ENCODE measurements at places on chromosomes 13 and 19. TPM values are rescaled to one million over a fixed set of nuclear protein-coding genes. Genes with fewer than 3 reads are reported as not detected.

GRCh38 chr13:107900775-107901174 is 314.6 kb downstream of the LIG4 start:
- peak; percentile 60 for DNase-seq

- DNase-seq, result no peak
These were observed 29.6 kb downstream of the ACSBG2 start for GRCh38 chr19:6164906-6165531.

DNA sequence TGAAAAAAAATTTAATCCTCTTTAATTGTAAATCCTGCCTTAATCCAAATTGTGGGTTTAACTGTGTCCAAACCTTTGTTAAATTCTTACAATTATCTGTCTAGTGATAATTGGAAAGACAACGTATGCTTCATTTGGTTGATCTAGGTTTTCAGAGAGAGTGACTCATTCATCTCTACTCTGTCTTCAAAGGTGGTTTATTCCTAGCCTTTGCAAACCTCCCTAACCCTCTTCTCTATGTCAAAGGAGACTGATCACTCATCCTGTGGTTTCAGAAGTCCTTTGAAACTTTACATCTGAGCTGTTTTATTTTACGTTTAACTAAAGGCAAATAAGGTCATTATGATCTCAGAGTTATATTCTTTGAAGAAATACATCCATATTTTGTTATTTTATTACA is 8.8 kb upstream of the OXGR1 start:
- DNase-seq, result peak; percentile 62

DNA sequence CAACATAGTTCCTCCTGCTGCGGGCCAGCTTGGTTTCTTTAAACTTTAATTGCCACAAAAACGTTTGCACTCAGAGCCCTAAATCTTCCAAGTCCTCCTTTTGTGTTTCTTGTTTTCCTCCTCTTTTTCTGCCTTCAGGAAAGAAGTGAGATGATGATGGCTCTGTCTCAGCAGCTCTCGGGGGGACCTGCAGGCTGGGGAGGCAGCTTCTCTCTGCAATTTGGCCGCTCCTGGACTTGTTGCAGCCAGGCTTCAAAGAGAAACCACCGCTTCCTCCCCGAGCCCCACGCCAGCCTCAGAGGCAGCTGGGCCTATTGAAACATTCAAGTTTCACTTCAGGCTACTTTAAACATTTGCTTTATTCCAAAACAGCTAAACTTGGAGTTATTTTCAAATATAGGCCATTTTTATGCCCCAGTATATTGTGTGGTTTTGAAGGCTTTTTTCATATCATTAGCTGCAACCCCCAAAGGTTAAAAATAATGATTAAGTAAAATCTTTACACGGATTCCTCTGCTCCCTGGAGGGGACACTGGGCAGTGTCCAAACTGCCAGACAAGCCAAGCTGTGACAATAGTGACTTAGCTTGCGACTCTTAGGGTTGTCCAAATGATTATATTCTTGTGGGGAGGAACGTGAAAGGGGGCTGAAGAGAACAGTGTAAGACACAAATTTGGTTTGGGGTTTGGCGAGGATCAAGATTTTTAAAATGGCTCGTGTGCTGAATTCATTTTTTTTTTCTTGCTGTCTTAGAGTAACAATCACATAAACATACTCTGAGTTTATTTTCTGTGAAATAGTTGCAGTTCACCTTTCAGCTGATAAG is 330.8 kb downstream of the DLEU7 start:
- peak; percentile 55 for DNase-seq

GRCh38 chr19:2865334-2866100 is 1.6 kb upstream of the ZNF556 start:
- no peak for DNase-seq

GRCh38 chr19:5818594-5818993 is 13.7 kb downstream of the NRTN start:
- DNase-seq, result no peak

Gene ONECUT3
- total RNA-seq, result not detected

Data from astrocyte (in vitro differentiated cells and primary cell).